OCI-M1 (cell line): ENCODE measurements at places on chromosomes 4 and X.

- DNase-seq, result peak; percentile 77
Measured at GRCh38 chrX:21479695-21480270, 105.6 kb downstream of the CNKSR2 start.

- no peak for DNase-seq
Measured at GRCh38 chr4:169103966-169104412, 93.9 kb upstream of the CBR4 start.

DNA sequence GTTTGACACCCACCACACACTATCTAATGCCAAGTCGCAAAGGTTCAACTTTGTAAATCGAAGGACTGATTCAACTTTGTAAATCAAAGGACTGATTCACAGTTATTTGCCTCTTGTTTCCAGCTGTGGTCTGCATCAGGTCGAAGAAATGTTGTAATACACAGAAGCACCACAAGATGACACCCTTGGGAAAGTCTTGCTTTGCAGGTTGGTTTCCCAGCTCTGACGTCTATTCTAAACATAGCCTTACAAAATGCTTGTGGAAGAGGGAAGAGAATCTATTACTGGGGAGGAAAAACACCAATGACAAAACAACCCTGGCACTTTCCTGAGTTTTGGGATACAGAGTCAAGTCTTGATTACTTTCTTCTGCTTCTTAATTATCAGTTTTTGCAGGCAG lies 35.3 kb downstream of the SUPT20HL1 start:
- DNase-seq, result peak; percentile 84

- no peak for DNase-seq
Measured at GRCh38 chr4:40328383-40328782, 6.8 kb upstream of the CHRNA9 start.

GRCh38 chrX:2402361-2402690 lies 98.5 kb downstream of the DHRSX start:
- no peak for DNase-seq

- DNase-seq, result no peak
Measured at GRCh38 chr4:43932448-43932847, 516.2 kb downstream of the KCTD8 start.
